Iris pigment epithelial cell (primary cell): ENCODE measurements at places on chromosomes 1 and 21.

DNA sequence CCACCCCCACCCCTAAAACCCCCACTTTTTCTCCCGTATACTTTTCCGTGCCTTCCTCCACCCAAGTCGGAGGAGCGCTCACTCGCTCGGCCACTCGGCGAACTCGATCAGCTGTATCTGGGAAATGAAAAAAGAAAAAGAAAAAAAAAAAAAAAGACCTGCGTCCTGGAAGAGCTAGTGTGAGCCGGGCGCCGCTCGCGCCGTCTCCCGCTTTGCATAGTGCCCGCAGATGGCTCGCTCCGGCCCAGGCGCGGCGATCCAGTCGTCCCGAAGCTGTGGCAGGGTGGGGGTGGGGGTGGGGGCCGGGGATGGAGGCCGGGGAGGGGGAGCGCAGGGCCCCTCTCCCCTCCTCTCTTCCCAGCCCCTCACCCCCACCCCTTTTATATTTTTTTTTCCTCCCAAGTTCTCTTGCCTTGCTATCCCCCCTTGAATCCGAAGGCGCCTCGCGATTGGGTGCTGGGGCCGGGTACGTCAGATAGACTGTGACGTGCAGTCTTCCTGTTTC lies 299 bp upstream of the PROX1 start:
- no peak for DNase-seq

GRCh38 chr1:179549368-179549700 lies 26.4 kb downstream of the NPHS2 start:
- no peak for DNase-seq

GRCh38 chr1:50270926-50271325 lies 152.3 kb downstream of the DMRTA2 start:
- no peak for DNase-seq

DNA sequence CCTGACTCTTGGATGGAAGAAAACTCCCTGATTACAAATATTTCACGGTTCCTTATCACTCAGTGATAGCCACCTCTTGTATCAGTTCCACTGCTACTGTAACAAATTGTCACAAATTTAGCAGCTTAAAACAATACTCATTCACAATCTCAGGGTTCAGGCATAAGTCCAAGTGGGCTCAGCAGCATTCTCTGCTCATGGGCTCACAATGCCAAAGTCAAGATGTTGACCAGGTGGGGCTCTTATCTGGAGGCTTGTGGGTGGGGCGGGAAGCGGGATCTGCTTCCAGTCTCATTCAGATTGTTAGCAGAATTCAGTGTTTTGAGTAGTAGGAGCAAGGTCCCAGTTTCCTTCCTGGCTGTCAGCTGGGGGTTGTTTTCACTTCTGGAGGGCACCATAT lies 137.3 kb upstream of the FAM78B start:
- no peak for DNase-seq

DNA sequence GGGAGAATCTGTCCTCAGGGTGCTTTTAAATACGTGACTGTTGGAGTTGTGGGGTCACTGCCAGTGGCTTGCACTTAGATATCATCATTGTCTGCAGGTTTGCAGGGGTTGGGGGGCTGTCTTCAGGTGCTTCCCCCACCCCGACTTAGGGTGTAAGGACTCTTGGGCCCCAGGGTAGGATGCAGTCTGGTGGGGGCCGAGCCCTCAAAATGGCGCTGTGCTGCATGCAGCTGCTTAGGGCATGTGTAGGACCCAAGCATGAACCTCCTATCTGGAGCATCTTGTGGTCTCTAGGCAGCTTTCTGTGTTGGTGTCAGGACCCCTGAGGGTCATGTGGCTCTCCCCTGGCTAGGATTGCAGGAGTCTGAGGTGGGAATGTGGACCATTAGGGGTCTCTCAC lies 55.6 kb upstream of the B3GALT2 start:
- DNase-seq: no peak

GRCh38 chr1:175599212-175599705 lies 144.1 kb downstream of the TNR start:
- DNase-seq: no peak

DNA sequence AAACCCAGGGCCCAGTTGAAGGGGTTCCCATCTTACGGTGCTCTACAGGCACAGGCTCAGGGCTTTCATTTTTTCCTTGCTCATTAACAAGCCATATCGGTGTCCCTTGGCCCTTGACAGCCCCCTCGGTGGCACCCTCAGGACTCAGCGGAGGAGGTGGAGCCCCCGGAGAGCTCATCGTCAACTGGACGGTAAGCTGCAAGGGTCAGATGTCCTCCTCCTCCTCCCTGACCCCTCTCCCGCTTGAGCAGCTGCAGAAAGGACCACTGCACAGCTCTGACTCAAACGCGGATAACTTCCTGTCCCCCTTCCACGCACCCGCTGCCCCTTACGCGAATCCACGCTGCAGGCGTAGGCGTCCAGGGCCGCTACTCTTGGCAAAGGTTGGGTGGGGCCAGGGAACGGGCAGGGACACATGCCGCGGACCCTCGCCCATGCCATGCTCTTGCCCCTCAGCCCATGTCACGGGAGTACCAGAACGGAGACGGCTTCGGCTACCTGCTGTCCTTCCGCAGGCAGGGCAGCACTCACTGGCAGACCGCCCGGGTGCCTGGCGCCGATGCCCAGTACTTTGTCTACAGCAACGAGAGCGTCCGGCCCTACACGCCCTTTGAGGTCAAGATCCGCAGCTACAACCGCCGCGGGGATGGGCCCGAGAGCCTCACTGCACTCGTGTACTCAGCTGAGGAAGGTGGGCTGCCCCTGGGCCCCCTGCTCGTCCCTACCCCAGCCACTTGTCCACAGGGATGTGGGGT lies 14.7 kb downstream of the TMEM81 start:
- DNase-seq: no peak

DNA sequence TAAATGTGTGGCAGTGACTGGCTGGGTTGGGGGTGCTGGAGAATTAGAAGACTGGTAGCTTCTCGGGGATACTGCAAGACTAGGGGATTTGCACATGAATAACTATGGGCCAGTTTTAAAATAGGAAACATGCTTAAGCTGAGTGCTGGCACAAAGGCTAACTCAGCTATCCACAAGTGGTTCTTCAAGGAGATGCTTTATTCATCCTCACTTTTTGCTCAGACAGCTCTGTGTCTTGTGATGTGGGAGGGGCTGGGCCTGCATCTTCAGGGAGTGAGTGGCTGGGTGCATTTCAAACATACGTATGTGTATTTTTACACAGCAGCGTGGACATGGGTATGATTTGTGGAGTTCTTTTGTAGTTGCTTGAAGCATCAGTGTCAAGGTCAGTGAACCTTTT lies 2.3 kb downstream of the COQ8A start:
- DNase-seq: no peak

DNA sequence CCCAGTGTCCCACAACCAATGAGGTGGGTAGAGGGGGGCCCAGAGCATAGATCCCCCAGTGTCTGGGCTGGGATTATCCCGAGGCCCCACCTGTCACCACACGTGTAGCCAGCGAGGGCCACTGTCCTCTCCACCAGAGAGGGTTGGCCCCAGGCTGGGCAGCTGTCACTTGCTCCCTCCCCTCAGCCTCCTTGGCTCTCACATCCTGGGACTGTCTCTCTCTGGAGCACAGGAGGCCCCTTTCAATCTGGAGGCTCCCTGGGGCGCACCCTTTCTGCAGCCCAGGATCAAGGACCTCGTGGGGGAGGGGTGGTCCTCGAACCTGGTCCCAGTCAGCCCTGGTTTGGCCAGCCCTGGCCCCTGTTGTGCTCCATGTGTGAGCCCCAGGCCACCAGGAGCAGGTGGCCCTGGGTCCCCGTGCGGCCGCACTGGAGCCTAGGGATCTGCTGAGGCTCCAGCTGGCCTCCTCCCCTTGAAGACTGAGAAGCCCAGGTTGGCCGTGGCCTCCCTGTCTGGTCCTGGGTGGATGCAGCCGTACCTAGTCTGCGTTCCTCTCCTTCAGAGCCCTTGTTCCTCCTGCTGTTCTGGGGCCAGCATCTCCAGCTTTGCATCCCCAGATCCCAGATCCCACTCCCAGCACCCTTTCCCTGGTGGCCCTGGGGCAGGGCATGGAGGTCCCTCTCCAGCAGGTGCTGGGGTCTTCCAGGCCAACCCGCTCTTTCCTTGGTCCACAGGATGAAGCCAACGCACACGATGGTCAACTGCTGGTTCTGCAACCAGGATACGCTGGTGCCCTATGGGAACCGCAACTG lies 6.7 kb downstream of the TMEM201 start:
- no peak for DNase-seq
